ENCODE measurements at places on chromosomes 3 and 15.
A peak's percentile ranks its signal among the peaks of the same experiment; 100 is the strongest.

DNA sequence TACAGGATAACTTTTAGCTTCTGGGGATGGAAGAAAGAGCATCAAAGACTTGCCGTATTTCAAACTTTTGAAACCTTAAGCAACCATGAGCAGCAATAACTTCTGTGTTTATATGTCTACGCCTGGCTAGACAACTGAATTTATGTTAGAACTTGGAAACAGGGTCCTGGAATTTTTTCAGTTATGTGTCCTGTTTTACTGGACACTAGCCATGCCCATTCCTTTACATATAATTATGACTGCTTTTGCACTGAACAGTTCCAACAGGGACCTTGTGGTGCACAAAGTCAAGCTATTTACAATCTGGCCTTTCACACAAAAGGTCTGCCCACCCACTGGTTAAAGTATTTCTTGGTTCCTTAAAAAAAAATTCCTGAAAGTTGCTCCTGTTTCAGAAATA lies 37.1 kb downstream of the TJP1 start:
- no peak for DNase-seq

- DNase-seq = no peak
These were observed 6.8 kb downstream of the USP4 start for GRCh38 chr3:49333091-49333490.

DNA sequence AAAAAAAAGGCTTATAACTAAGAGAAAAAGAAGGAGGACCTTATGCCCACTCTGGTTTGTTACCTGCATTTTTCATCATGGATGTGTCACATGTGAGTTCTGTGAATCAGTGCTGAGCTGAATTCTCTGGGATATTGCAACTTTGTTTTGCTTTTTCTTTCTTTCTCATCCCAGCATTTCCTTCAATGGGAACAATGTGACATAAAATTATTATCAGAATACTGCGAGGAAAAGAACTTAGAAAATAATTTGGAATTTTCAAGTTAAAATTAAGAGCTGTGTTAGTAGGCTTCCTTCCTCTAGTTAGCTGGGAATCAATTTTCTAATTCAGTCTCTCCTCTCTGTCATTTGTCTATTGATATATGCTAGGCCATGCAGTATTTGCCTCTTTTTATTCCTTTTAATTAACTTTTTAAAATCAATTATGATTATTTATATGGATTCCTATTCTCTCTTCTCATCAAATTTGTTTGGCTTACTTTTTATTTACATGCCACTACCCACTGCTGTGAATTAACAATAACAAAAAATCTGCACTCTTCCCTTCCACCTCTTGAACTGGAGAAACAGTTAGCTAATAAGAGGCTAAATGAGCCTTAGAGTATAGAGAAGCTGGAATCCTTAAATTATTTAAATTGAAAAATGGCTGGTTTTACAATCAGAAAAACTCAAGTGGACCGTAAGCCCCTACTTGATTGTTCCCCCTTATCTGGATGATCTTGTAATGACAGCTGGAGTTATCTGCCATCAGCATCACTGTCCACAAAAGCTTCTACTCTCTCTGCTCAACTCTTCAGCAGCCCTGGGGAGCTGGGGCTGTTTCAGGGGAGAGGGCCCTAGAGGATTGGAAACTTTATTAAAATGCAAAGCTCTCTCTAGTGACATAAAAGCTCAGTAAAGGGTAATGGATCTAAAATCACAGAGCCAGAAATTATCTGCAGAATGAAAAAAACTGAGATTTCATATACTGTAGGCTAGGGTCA lies 95.3 kb upstream of the SOX2 start:
- DNase-seq = no peak

GRCh38 chr3:114329823-114330222 lies 36.0 kb downstream of the TIGIT start:
- DNase-seq = no peak

GRCh38 chr3:143084856-143085731 lies 34.5 kb upstream of the CHST2 start:
- peak; percentile 99 for DNase-seq

DNA sequence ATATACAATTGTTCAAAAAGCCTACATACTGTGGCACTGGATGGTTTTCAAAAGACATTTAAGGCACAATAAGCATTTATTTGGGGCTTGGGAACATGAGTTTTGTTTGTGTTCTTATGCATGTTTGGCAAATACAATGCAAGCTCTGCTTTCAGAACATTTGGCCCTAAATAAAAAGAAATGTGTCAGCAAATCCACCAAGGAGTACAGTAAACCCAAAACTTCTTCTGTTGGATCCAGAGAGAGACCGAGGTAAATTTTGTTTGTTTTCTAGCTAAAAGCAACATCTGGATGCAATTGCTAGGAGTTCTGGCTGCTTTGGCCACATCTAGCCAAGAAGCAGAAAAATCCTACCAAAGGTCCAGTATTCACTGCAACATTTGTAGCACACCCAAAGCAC lies 168.8 kb downstream of the DCLK3 start:
- no peak for DNase-seq

- DNase-seq = peak; percentile 80
These were observed 3.9 kb downstream of the TMIE start for GRCh38 chr3:46705022-46705530.

- peak; percentile 20 for DNase-seq
These were observed 100.8 kb downstream of the DTWD1 start for GRCh38 chr15:49721621-49722020.

GRCh38 chr15:68205954-68206539 lies 915 bp upstream of the CALML4 start:
- DNase-seq = peak; percentile 74
